Suppressor macrophage treated with lipopolysaccharide for 1 hour (primary cell): ENCODE measurements at places on chromosomes 7 and 10.
A peak's percentile ranks its signal among the peaks of the same experiment; 100 is the strongest.

DNA sequence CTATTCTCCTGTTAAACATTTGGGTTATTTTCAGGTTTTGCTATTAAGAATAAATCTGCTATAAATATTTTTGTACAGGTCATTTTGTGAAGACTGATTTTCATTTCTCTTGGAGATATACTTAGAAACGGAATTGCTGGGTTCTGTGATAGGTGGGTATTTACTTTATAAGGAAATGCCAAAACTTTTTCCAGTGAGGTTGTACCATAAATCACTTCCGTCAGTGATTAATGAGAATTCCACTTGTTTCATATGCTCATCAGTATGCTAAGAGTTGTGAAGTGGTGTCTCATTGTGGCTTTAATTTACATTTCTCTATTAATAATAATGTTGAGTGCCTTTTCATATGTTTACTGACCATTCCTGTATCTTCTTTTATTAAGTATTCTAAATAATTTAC lies 84.0 kb upstream of the KLF14 start:
- DNase-seq = no peak

DNA sequence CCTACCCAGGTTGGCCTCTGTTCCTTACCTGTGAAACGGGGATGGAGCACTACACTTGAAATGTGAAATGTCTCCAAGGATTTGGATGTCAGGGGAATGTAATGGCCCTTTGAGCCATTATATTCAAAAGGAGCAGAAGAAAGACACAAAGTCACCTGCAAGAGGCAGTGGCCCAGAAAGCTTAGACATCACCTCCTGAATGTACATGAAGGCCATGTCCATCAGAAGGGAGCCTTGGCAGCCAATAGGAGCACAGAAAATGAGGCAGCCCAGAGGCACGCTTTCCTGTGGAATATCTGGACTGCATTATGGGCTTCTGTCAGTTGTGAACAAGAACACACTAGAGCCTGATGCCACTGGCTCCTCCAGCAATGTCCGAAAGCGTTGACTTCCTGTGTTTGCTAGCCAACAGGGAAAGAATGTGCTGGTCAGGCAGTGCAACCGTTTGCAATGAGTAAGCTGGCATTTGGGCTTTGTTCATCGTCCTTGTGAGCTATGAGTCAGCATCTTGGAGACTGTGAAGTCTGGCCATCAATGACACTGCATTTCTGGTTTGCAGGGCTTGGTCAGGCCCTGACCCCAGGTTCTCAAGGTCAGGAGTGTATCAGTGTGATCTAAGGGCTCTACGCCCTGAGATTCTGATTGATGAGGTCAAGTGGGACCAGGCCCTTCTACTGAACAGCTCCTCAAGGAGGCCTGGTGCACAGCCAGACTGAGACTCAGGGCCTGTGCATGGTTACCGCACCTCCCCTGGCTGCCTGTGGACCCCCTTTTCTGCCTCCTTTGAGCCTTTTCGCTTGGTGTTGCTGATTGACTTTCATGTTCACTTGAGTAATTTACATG lies 222.4 kb downstream of the RPS24 start:
- peak; percentile 94 for DNase-seq

DNA sequence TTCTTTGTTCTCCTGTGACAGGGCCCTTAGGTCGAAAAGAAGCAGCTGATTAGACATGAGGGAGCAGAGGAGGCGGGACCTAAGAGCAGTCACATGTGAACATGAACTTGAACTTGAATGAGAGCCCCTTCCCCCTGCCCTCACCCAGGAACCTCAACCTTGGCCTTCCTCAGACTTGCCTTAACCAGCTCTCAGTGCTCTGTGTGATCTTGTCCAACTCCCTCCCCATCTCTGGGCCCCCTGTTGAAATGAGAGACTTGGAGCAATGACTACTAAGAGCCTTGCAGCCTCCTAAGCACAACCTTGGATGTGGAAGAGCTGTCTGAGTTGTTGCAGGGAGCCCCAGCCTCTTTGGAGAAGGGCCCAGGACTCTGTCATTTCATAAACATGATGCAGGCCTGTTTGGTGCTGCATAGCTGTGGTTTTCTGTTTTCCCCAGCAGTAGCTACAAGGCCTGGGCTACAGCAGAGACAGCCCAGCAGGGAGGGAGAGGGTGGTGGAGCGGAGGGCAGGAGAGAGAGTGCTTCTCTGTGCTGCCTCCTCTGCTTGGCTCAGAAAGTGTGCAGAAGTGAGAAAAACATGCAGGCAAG lies 123.9 kb upstream of the ZMIZ1 start:
- DNase-seq = no peak

GRCh38 chr7:44099669-44100068 lies 4.5 kb upstream of the AEBP1 start:
- DNase-seq = no peak

GRCh38 chr7:103325744-103326143 lies 18.8 kb downstream of the DNAJC2 start:
- peak; percentile 34 for DNase-seq

- DNase-seq = no peak
Measured at GRCh38 chr7:17611611-17612010, 313.2 kb downstream of the AHR start.

DNA sequence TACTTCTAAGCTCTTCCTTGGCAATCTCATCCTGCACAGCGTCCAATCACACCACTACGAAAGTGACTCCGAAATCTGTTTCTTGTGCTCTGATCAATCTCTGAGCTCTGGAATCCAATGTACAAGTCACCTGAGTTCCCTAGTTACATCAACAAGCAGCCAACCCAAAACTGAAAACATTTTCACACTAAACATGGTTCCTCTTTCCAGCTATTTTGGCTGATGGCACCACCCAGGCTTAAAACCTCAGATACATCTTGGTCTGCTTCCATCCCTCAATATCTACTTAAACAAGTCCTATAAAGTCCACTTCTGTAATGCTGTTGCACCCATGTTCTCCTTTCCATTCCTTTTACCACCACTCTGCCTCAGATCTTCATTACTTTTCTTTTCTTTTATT lies 3.6 kb downstream of the BLOC1S2 start:
- DNase-seq = no peak

- no peak for DNase-seq
Measured at GRCh38 chr10:132838346-132838970, 52.5 kb upstream of the NKX6-2 start.

DNA sequence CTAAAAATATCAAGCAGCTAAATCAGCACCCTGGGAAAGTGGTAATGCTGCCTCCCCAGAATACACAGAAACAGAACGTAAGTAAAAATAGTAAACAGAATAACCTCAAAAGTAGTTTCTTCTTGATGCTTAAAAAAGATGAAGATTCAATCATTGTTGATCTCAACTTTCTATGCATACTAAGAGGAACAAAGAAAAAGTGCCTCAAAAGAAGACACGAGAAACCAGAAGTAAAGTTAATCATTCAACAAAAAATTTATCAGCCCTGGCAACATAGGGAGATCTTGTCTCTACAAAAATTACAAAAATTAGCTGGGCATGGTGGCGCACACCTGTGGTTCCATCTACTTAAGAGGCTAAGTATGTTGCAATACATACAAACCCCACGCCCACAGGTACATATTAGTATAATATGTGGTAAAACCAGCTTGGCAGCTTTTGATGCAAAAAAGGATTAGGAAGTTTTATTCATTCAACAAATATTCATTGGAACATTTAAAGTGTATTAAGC lies 153.7 kb downstream of the NRBF2 start:
- no peak for DNase-seq

DNA sequence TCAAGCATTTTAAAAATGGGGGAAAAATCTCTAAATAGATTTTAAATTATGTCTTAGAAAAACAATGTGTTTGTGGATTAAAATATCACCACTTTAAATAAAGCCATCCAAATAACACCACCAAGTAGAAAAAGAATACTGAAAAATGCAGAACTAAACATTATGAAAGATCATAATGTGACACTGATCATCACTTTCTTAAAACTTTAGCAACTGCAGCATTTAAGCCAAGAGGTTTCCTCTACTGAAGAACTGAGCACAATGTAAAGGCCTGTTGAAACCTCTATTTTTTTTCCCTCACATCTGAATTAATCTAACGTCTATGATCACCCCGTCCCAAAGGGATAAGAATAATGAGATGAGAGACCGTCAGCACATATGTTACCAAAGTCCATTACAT lies 18.6 kb downstream of the MINDY3 start:
- peak; percentile 50 for DNase-seq

DNA sequence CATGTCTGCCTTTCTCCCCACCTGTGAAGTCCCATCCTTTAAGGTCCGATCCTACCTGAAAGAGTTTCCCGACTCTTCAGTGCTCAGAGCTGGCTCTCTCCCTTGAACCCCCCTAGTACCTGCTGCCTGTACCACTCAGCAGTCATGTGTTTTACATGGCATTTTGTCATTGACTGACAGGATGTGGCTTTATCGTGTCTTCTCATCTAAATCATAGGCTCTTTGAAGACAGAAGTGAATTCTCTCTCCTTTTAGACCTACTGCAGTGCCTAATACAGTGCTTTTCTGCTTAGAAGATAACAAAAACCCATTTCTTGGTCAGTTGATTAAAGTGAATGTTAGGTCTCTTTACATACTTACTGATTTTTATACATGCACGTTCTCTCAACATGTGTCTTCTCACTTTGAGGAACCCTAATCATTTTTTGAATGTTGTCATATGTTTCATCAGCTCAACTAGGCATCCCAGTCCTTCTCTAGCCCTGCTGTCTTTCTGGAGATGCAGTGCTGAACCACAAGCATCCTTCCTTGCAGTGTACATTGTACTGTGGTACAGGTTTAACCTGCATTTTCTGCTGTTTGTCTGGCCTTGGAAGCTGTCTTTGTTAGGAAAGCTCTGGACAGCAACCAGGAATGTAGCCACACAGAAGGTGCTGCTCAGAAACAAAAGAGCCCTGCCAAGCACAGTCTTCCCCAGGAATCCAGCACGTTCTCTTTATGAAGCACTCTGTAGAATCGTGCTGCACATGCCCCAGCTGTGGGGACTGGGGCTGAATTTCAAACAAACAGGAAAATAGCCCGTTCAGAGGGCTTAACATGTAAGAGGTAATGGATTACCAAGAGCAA lies 28.1 kb upstream of the LRRC4 start:
- no peak for DNase-seq

- DNase-seq = no peak
Measured at GRCh38 chr10:1546431-1547110, 190.8 kb downstream of the ADARB2 start.

- DNase-seq = no peak
Measured at GRCh38 chr10:120335553-120335952, 121.5 kb upstream of the PLPP4 start.

GRCh38 chr7:42426163-42426562 lies 189.2 kb upstream of the GLI3 start:
- DNase-seq = no peak

GRCh38 chr10:34252111-34252510 lies 563.0 kb downstream of the PARD3 start:
- DNase-seq = no peak

DNA sequence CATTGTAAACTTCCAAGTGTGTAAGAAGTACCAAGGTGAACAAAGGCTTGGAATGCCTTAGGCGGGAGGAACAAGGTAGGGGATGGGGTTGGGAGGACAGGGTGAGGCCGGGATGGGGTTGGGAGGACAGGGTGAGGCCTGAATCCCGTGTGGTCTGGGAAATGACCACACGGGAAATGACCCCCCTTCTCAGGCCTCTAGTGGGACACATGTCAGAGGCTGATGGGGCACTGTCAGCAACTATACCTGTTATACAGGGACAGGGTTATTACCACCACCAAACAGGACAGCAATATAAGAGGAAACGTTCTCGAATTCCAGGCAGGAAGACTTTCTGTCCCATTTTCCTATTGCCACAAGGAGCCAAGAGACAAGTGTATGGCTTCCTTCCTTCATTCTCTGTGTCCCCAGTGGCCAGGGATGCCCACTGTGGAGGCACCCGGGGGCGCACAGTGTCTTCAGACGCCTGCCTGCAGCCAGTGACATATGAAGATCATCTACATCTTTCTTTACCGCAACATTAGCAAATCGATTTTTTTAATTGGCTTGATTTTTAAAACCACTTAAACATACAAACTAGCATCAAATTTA lies 1.3 kb downstream of the MKI67 start:
- no peak for DNase-seq

- DNase-seq = no peak
Measured at GRCh38 chr10:49784681-49785080, 22.6 kb upstream of the OGDHL start.

DNA sequence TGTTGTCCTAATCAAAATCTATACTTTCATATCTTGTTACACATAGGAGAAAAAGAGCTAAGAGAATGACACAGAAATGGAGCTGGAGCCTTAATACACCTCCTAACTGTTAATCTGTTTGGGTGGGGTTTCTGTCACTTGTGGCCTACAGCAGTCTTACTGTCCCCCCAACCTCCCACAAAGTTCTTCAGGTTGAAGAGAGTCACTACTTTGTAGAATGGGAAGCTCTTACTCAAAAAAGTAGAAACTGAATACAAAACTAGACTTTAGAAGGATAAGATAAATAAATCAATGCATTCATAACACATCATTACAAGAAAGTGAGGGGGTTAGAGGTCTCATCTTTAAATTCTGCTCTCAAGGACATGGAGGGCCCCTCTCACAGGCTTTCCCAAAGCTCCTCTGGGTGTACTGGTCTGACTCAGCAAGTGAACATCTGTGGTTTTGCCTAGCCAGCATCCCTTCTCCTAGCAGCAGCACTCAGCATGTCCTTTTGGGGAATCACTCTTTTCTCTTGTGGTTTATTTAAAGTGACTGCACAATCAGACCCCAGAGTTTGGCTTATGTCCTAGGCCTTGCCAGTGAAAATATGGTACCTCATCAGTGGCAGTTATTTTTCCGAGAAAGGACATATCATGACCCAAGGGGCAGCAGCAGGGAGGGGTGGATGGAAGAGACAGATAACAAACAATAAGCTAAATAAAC lies 2.0 kb upstream of the BLVRA start:
- peak; percentile 90 for DNase-seq

- no peak for DNase-seq
Measured at GRCh38 chr7:1455241-1455939, 3.9 kb downstream of the MICALL2 start.

DNA sequence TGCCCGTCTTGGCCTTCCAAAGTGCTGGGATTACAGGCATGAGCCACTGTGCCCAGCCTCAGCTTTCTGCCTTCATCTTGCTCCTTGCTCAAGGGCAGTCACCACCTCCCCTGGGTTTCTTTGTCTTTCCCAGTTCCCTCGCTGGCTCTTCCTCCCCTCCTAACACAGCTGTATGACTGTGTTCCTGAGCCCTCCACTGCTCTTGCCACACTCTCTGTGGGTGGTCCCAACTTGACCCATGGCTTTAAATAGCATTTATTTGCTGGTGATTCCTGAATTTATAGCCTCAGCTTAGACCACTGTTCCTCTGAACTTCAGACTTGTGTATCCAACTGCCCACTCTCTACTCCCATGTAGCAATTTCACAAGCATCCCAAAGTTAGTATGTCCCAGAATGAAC lies 181.3 kb downstream of the BAMBI start:
- DNase-seq = no peak

DNA sequence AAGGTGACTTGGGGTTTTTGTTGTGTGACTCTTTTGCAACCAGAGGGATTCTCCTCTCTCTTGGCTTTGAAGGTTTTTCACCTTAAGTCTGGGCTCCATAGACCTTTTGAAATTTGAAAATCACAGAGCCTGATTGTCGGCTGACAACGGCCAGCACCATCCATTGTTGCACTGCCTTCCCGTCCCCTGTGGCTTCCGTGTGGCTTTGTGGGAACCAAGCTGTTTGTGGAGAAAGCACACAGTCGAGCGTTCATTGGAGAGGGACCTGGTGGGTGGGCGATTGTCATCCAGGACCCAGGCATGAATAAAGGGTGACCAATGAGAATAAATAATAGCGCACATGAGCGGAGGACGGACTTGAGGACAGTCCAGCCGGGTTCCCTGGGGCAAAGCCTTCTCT lies 7.4 kb upstream of the RAMP3 start:
- DNase-seq = no peak
